ENCODE measurements at places on chromosomes 6 and 20. TPM values are rescaled to one million over a fixed set of nuclear protein-coding genes. Genes with fewer than 3 reads are reported as not detected.

The PTGIS gene
- 57.8 TPM for total RNA-seq

The CDH26 gene
- 31.0 TPM for total RNA-seq

The FAM184A gene
- total RNA-seq: 2.3 TPM

DNA sequence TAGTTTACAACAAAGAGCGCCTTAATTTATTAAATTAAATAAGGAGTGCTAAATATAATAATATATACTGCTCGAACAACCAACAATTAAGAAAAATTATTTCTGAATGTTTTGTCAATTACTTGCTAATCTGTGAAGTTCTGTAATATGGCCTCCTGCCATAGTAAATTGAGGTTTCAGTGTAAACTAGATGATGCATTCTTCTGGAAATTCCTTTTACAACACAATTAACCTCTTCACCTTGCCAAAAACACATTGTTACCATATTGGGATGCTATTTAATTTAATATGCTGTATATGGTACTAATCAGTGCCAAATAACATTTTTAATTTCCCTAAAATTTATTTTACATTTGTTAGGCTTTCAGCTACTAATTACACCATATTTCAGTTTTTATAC lies 808.4 kb upstream of the CITED2 start:
- no peak for DNase-seq

DNA sequence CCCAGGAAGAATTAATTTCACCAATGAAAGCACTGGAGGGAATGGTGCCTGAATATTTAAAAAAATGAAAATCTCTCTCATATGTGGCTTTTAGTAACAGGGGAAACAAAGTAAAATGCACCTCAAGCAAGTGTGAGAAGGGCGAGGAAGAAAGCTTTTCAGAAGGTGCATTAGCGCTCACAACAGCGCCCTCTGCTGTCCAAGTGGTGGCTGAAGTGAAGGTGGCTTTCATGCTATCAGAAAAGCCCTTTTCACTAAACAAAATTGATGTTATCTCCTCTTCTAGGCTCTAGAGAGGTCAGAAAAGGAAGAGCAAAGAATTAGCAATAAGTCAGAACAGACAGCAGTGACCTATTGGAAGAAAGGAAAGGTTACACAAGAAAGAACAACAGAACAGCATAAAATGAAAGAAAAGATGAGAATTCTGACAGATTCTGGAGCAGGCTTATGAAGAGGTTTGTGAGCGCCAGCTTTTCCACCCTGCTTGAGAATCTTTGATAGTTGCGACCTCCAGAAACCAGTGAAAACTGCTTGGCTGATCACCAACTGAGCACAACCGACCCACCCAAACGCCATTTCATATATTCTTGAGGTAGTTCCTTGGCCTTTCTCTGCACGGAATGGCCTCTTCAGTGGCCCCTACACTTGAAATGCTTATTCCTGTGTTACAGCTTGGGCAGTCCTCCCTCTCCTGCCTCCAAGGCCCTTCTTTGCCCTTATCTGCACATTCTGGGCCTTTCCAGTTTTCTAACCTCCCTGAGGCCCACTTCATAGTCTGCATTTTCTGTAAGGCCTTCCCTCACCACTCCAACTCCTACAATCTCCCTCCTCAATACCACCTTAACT lies 45.3 kb downstream of the SMLR1 start:
- peak; percentile 65 for DNase-seq

- no peak for DNase-seq
These were observed 30.6 kb downstream of the FAM229B start for GRCh38 chr6:112118034-112118433.

DNA sequence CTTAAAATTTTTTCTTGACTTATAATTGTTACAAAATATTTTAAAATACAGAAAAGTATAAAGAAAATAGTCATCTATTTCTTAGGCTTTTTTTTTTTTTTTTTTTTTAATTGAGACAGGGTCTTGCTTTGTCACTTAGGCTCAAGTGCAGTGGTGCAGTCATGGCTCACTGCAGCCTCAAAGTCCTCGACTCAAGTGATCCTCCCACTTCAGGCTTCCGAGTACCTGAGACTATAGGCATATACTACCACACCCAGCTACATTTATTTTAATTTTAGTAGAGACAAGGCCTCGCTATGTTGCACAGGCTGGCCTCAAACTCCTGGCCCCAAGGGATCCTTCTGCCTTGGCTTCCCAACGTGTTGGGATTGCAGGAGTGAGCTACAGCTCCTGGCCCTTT lies 5.3 kb upstream of the ACAT2 start:
- no peak for DNase-seq

- DNase-seq: no peak
These were observed 53.5 kb upstream of the CEP85L start for GRCh38 chr6:118704915-118705314.

DNA sequence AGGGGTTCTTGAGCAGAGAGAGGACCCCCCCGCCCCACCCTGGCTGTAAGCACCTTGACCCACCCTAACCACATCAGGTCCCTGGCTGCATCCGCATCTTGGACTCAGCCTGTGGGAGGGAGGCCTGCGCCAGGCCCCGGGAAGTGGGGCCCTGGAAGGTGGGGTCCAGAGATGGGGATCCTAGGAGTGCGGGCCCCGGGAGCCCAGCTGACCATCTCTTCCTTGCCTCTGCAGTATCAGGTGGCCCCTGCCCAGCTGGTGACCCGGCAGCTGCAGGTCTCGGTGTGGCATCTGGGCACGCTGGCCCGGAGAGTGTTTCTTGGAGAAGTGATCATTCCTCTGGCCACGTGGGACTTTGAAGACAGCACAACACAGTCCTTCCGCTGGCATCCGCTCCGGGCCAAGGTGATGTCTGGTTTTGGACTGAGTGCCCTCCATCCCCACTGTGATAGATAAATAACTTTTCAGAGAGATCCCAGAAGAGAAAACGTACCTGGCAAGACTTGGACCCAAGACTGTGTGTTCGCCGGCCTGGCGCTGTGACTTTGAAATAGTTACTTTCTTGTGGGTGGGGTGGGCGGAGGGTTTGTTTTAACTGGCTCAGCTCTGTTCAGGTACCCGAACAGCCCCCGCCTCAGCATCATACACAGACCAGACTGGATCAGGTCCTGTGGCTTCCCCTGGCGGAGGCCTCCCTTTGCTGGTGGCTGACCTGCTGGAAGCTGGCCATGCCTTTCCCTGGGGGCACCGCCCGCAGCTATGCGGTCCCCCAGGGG lies 62.0 kb downstream of the EZR start:
- DNase-seq: no peak

GRCh38 chr6:33815854-33816253 lies 12.1 kb upstream of the MLN start:
- DNase-seq: no peak

DNA sequence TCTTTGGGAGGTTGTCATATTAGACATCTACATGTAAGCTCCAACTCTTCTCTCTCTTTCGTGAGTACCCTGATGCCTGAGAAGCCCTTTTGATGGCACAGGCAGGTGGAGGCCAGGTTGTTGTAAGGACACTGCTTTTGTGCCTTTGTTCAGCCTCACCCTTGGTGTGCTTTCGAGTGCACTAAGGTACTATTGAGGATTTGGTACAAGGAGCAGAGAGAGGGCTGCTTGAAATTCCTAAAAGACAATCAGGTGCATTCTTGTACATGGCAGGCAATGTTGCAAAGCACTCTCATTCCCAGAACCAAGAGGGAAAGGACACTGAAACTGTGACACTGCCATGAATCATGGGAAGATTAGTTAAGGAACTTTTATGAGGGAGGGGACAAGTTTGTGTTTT lies 19.1 kb downstream of the BMP2 start:
- no peak for DNase-seq

GRCh38 chr20:48186915-48187314 lies 401.6 kb upstream of the SULF2 start:
- DNase-seq: no peak

DNA sequence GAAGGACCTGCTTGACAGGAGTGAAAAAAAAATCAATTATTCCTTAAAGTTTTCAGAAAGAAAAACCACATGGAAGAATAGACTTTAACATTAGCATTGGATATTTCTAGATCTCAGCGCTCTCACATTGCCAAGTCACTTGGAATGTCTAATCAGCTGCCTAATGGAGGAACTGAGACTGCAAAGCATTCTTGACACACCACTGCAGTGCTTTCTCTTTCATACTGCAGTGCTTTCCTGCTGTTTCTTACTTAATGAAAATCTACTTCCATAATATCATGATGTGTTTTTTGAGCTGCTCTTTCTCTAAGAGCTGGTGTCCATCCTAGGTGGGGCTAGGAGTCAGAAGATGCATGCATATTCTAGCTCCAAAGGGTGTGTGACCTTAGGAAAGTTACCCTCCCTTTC lies 20.4 kb upstream of the MCM3 start:
- no peak for DNase-seq

DNA sequence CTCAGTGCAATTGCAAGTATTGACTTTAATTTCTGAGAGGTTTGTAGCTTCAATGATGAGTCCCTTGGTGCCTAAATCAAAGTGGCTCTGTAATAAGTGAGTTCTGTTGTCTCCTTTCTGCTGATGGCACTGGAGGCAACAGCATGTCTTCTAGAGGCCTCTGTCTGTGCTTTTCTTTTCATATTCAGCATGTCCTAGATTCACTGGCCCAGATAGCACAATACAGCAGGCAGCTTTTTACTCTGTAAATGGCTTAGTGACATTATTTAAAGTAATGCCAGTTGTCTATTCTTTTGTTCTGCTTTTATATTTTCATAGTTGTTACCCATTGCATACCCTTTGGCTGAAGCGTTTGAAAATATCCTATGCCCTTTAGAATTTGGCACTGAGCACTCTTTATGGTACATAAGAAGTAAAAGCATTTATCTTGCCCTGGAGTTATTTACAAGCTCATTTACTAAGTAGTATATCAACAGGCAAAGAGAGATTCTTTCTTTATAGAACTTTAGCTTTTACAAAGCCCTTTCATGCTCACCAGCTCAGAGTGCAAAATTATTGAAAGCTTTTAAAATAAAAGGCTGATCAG lies 271.5 kb upstream of the KCNQ5 start:
- no peak for DNase-seq

DNA sequence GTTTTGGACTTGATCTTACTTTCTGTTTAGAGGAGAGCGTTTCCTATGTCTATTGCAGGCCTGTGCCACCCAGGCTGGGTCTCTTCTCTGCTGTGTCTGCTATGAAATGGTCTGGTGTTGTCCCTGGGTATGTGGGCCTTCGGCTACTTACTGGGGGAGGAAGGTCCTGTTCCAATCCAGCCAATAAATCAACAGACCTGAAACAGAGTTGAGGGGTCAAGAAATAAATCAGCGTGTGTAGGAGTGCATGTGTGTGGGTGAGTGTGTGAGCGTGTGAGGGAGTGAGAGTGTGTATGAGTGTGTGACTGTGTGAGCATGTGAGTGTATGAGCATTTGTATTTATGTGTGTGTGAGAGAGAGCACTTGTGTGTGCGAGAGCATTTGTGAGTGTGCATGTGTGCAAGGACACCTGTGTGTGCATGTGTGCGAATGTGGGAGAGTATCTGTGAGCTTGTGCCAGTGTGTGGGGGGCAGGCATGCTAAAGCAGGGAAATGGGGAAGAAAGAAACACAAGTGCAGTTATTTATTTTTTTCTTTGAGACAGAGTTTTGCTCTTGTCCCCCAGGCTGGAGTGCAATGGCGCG lies 86.3 kb upstream of the PMEPA1 start:
- no peak for DNase-seq

GRCh38 chr6:137136065-137136464 lies 37.4 kb downstream of the IL22RA2 start:
- DNase-seq: no peak
